Activated CD8-positive, alpha-beta memory T cell treated with anti-CD3 and anti-CD28 coated beads, Interleukin-2, amount 10 ng/mL, durations not matched to agents 7 days and 5 days (primary cell): ENCODE measurements at places on chromosomes 7 and 10. TPM values are rescaled to one million over a fixed set of nuclear protein-coding genes. Genes with fewer than 3 reads are reported as not detected.
A peak's percentile ranks its signal among the peaks of the same experiment; 100 is the strongest.

Gene NACAD
- 0.09 TPM for total RNA-seq

Gene VWDE
- 4.6 TPM for total RNA-seq

DNA sequence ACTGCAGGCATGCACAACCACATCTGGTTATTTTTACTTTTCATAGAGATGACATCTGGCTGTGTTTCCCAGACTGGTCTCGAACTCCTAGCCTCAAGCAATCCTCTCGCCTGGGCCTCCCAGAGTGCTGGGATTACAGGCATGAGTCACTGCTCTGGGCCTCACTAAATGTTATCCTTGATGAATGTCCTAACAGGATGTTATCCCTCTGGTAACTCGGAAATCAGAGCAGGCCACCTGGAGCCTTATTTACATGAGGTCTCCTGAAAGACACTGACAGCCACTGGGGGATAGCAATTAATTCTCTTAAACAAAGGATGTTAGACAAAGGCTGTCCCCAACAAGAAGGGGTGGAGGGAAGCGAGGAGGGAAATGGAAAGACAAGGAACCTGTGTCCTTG, 4.5 kb upstream of the ZNF438 start:
- H3K4me3 ChIP-seq = no peak overlapping the region
- H3K4me1 ChIP-seq = peaks cover 10% of the 10 kb centered on the region
- no peaks in the 10 kb centered on the region for H3K36me3 ChIP-seq

DNA sequence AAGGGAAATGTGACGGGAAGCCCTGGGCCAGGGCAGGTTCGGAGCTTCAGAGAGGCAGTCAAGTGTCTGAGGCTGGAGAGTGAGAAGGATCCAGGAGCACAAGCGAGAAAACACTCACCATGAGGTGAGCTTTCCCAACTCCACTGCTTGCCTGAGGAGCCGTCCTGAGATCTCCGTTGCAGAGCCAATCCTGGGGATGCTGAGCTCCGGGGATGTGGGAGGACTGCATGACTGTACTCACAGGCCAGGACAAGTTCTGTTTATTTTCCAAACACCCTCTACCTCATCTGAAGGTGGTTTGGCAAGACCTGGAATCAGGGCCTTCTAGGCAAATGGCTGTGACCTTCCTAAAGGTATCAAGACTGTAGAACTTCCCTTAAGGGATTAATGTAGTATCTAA, 38.7 kb downstream of the GLI3 start:
- DNase-seq = no peak
- no peak overlapping the region for H3K4me3 ChIP-seq
- no peaks in the 10 kb centered on the region for H3K27me3 ChIP-seq
- H3K27ac ChIP-seq = no peak overlapping the region

- H3K36me3 ChIP-seq = no peaks in the 10 kb centered on the region
- no peak overlapping the region for H3K27ac ChIP-seq
- peaks cover 16% of the 10 kb centered on the region for H3K4me1 ChIP-seq
- no peak overlapping the region for H3K4me3 ChIP-seq
These were observed 11.9 kb upstream of the ABCC2 start for GRCh38 chr10:99770408-99771045.

DNA sequence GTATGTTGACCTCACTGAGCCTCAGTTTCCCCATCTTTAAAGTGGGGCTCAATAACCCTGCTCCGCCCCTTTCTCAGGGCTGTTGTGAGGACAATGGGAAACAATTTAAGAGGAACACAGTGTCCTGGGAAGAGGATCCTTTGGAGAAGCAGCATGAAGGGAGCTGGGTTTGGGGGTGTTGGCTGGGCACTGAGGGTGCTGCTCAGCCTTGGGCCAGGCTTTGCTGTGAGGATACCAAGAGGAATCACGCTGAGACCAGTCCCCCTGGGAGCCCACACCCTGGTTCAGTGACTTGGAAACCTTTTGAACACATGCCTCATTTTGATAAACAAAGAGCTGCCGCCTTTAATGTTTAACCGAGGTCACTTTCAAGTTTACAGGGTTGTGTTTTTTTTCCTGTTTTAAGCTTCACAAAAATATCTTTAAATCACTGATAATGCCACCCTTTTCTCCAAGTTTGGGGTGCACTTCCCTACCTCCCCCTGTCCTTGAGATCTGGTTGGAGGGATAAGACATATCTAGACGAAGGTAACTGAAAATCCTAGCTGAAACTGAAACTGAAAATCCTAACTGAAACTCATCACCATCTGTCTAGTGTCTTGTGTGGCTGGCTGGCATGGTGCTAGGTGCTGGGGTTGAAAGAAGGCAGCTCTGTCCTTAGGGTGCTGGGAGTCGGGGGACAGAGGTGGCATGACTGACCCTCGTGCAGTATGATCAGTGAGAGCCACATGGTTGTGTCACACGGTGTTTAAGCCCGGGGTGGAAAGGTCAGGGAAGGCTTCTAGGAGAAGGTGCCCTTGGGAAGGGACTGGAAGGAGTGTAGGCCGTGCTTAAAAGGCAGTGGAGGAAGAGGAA, 27.7 kb downstream of the ZNF775 start:
- H3K4me1 ChIP-seq = peaks cover 36% of the 10 kb centered on the region
- H3K27me3 ChIP-seq = no peaks in the 10 kb centered on the region
- peak; percentile 63 for DNase-seq
- H3K4me3 ChIP-seq = peak overlapping the region; percentile 97
- peak overlapping the region; percentile 94 for H3K27ac ChIP-seq
- peaks cover 16% of the 10 kb centered on the region for H3K36me3 ChIP-seq
